ENCODE measurements at places on chromosomes 5 and 9. TPM values are rescaled to one million over a fixed set of nuclear protein-coding genes. Genes with fewer than 3 reads are reported as not detected.

The ACOT12 gene
- total RNA-seq = not detected

The POLR3G gene
- 0.77 TPM for total RNA-seq

The FOXI1 gene
- total RNA-seq = 0.18 TPM

DNA sequence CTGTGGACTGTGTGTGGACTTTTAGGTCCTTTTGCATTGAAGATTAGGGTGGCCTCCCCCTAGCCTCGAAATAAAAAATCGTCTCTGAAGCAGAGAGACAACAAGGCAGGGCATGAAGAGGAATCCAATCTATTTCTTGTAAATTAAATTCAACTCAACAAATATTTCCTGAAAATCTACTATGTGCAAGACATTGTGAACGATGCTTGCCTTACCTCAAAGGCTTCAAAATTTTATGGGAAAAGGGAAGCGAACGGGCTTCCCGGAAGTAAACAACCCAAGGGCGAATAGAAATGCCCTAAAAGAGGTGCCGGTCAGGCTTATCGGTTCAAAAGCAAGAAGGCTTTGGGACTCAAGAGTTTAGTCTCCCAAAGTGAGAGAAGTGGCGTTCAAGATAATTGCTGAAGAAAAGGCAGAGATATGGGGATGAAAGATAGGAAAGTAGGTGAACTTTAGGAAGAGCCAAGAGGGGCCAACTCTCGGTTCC lies 525 bp downstream of the KIF24 start:
- H3K4me3 ChIP-seq = peak overlapping the region; percentile 96
- H3K36me3 ChIP-seq = no peaks in the 10 kb centered on the region
- no peaks in the 10 kb centered on the region for H3K27me3 ChIP-seq
- H3K4me1 ChIP-seq = peaks cover 38% of the 10 kb centered on the region
- DNase-seq = no peak
- peak overlapping the region; percentile 99 for H3K27ac ChIP-seq

The SCGB3A1 gene
- total RNA-seq = 4.1 TPM

The MYO10 gene
- 0.10 TPM for total RNA-seq

The FBN2 gene
- 0.16 TPM for total RNA-seq

The NME5 gene
- total RNA-seq = not detected

- no peak overlapping the region for H3K4me3 ChIP-seq
- peaks cover 22% of the 10 kb centered on the region for H3K27me3 ChIP-seq
- no peak overlapping the region for H3K27ac ChIP-seq
- H3K36me3 ChIP-seq = no peaks in the 10 kb centered on the region
- no peak for DNase-seq
- H3K4me1 ChIP-seq = peaks cover 5% of the 10 kb centered on the region
These were observed 53.9 kb upstream of the HMHB1 start for GRCh38 chr5:143758015-143758414.

- DNase-seq = no peak
- no peaks in the 10 kb centered on the region for H3K4me1 ChIP-seq
- H3K36me3 ChIP-seq = peaks cover 4% of the 10 kb centered on the region
- peaks cover 40% of the 10 kb centered on the region for H3K27me3 ChIP-seq
- H3K4me3 ChIP-seq = no peak overlapping the region
These were observed 208.1 kb downstream of the GNA14 start for GRCh38 chr9:77440057-77440456.

GRCh38 chr9:136517012-136517743 lies 28.7 kb downstream of the NOTCH1 start:
- no peaks in the 10 kb centered on the region for H3K36me3 ChIP-seq
- no peaks in the 10 kb centered on the region for H3K27me3 ChIP-seq
- H3K4me1 ChIP-seq = no peaks in the 10 kb centered on the region
- no peak overlapping the region for H3K27ac ChIP-seq
- no peak overlapping the region for H3K4me3 ChIP-seq

The MARCOL gene
- total RNA-seq = not detected

The TOR1A gene
- 17.2 TPM for total RNA-seq

The NRG2 gene
- total RNA-seq = not detected

- peaks cover 8% of the 10 kb centered on the region for H3K27me3 ChIP-seq
- H3K36me3 ChIP-seq = no peaks in the 10 kb centered on the region
- peaks cover 15% of the 10 kb centered on the region for H3K4me1 ChIP-seq
- peak overlapping the region; percentile 41 for H3K27ac ChIP-seq
- H3K4me3 ChIP-seq = peak overlapping the region; percentile 94
These were observed 722 bp downstream of the SLC22A4 start for GRCh38 chr5:132294728-132295504.

The FGFR4 gene
- total RNA-seq = 3.8 TPM

DNA sequence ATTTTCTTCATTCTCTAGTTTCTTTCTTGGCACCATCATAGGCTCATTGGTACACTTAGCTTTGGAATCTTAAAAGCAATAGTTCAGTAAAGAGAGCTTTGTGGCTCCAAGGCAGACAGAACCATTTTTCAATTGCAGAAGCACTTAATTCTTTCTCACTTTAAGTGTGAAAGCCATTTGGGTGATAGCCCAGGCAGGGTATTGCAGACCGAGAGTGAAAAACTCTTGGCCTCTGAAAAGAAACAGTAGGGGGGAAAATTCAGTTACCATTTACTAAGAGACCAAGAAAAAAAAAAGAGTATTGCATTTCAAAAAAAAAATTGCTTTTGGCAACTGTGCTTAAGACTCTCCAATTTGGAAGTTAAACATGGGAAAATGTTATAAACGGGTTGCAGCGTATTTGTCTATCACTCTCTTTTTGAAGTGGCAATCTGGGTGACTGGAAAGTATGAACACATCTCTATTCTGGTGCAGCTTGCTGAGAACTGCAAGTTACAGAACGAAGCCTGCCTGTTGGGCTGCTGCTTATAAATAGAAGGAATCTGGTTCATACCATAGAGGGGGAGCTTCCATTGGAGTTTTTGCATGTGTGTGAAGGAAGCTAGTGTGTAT lies 170.5 kb downstream of the TLE4 start:
- H3K36me3 ChIP-seq = no peaks in the 10 kb centered on the region
- H3K27me3 ChIP-seq = no peaks in the 10 kb centered on the region
- H3K4me1 ChIP-seq = no peaks in the 10 kb centered on the region
- H3K27ac ChIP-seq = no peak overlapping the region

DNA sequence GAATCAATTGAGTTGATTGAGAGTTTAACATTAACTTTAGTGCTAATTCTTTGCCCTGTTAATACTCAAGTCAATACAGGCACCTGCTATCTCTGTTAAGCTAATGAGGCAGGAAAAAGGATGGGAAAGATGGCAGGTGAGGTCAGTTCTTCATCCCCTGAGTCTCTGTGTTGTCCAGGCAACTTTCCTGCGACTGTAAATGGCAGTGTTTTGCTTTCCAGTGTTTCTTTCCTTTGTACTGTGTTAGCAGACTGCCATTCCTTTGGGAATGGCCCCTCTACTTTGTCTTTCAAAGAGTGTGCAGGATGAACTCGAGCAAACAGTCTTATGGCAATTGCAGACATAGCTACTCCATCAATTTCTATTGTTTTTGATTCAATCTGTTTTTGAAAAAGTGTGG lies 202.2 kb upstream of the VLDLR start:
- H3K36me3 ChIP-seq = no peaks in the 10 kb centered on the region
- DNase-seq = no peak
- no peak overlapping the region for H3K27ac ChIP-seq
- H3K4me1 ChIP-seq = no peaks in the 10 kb centered on the region
- H3K4me3 ChIP-seq = no peak overlapping the region

The TTC16 gene
- 4.3 TPM for total RNA-seq

DNA sequence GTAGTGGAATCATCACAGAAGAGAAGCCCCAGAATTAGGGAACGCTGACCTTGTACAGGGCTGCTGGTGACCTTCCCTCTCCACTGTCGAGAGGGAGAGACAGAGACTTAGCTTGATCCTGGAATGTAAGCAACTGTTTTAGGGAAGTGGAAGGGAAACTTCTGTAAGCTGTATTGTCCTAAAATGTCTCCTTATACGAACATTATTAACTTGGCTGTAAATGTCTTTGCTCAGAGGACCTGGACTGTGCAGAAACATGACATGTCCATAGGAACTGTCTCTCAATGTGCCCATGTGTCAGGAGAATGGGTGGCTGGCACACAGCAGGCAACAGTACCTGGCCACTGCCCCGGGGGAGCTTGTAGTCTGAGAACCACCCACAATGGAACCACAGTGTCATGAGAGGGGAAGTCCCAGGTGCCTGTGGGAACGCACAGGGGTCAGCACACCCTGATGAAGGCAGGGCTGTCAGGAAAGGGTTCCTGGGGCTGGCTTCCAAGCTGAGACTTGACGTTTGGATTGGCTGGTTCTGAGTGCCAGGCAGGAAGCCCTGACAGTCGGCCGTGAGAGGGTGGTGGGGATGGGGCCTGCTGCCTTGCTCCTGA lies 34.0 kb downstream of the DAP start:
- peaks cover 8% of the 10 kb centered on the region for H3K36me3 ChIP-seq
- H3K4me1 ChIP-seq = peaks cover 20% of the 10 kb centered on the region
- no peak overlapping the region for H3K27ac ChIP-seq
- no peak for DNase-seq

- peaks cover 59% of the 10 kb centered on the region for H3K27me3 ChIP-seq
- H3K4me1 ChIP-seq = peaks cover 2% of the 10 kb centered on the region
- DNase-seq = no peak
- H3K4me3 ChIP-seq = no peak overlapping the region
- no peak overlapping the region for H3K27ac ChIP-seq
These were observed 117.2 kb downstream of the APBA1 start for GRCh38 chr9:69554945-69555344.

The BTNL3 gene
- not detected for total RNA-seq

DNA sequence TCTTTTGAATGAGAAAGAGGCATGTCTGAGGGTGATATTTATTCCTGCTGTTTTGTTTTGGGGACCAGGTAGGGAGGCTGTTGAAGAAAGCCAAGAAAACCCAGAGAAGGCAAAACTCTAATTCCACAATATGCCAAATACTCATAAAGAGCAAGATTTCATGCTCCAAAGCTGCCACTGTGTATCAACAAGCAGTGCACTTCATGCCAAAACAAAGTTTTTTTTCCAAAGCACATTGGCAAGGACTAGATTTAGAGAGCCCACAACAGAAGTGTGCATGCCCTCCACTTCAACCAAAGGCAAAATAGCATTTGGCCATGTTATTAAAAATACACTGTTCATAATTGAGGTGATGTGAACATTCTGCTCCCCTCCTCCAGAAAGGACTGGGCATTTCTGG lies 229.9 kb downstream of the EBF1 start:
- no peak for DNase-seq
- H3K4me3 ChIP-seq = no peak overlapping the region

- H3K4me1 ChIP-seq = no peaks in the 10 kb centered on the region
- H3K4me3 ChIP-seq = no peak overlapping the region
- no peak for DNase-seq
- no peaks in the 10 kb centered on the region for H3K27me3 ChIP-seq
- H3K36me3 ChIP-seq = no peaks in the 10 kb centered on the region
These were observed 782.8 kb upstream of the NUDT12 start for GRCh38 chr5:104345222-104346016.

DNA sequence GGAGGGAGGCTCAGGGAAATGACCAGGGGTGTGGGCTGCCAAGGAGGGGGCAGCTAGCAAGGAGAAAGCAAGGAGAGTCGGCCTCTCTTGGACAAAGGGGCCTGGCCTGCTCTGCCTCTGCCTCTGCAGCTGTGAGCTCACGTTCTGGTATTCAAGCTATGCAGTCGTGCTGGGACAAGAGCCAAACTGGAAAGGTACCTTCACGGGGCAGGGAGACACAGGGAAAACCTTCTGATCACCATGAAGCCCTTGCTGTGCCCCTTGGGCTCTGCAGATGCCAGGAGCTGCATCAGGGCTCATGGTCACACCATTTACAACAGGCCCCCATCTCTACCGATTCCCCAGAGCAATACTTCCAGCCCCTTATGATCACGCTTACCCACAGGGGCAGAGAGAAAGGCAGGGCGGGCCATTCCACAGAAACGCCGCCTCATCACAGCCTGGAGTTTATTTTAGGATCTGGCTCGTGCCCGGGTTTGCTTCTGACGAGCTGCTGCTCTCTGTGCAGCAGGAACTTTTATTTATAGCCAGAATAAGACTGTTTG lies 63.2 kb downstream of the PRRT1B start:
- no peaks in the 10 kb centered on the region for H3K27me3 ChIP-seq
- no peak overlapping the region for H3K4me3 ChIP-seq
- no peak for DNase-seq
- H3K27ac ChIP-seq = peak overlapping the region; percentile 54
- H3K36me3 ChIP-seq = peaks cover 12% of the 10 kb centered on the region

DNA sequence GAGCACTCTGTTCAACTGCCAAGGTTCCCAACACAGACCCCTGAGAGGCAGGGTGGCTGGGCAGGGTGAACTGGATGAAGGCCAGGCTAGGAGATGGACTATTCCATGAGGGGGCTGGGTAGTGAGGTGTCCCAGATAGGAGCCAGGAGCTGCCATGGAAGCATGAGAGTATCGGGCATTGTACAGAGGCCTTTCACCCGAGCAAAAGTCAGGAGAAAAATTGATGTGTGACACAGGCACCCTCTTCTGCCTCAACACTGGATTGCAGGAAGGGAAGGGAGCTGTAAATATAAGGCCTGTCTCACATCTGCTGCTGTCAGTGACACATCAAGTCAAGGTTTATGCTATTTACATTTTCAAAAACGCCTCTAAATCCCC lies 74.6 kb downstream of the UBAP1 start:
- H3K4me3 ChIP-seq = no peak overlapping the region
- no peaks in the 10 kb centered on the region for H3K27me3 ChIP-seq
- no peak for DNase-seq

DNA sequence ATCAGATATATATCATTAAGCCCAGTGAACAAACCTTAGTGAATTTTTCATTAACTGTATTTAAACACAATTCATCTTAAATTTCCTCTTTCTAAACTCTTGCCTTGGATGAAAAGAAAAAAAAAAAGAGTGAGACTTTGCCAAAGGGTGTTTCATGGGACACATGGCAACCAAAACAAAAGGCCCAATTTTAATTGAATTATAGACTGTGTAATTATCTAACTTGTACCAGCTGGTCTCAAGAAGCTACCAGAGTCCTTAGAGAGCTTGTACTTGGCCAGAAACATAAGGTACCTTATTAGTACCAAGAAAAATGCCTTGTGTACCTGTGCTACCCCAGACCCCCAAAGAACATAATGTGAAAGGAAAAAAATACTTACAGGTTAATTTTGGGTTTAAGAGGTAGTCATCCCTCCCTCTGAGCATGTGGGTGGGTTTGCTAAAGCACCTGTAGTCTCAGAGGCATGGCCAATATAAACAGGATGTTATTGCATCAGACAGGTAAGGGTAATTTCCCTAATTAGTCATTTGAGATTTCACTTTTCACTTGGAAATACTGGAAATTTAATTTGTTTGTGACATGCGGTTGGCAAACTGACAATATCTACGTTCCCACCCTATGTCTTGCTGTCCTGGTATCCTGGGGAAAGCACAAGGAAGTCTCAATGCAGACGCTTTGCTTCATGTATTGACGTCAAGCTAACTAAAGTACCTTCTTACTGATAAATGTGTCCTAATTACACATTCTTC lies 90.1 kb downstream of the SNCAIP start:
- H3K27ac ChIP-seq = no peak overlapping the region
- H3K36me3 ChIP-seq = no peaks in the 10 kb centered on the region
- peaks cover 11% of the 10 kb centered on the region for H3K27me3 ChIP-seq
- H3K4me1 ChIP-seq = no peaks in the 10 kb centered on the region
